ENCODE measurements at places on chromosomes 6 and 20. TPM values are rescaled to one million over a fixed set of nuclear protein-coding genes. Genes with fewer than 3 reads are reported as not detected.

LRRN4 gene
- total RNA-seq: 0.43 TPM

PBOV1 gene
- not detected for total RNA-seq

PPT2 gene
- 17.4 TPM for total RNA-seq

APOBEC2 gene
- total RNA-seq: not detected

TRIM31 gene
- total RNA-seq: 3.1 TPM

SLC22A16 gene
- not detected for total RNA-seq

RFX6 gene
- not detected for total RNA-seq

ZNF311 gene
- total RNA-seq: 2.8 TPM

CCN6 gene
- total RNA-seq: not detected

SPATS1 gene
- not detected for total RNA-seq

PACSIN1 gene
- 1.4 TPM for total RNA-seq

GRCh38 chr6:45959534-45960145 lies 56.0 kb downstream of the CLIC5 start:
- peak; percentile 24 for DNase-seq

DNA sequence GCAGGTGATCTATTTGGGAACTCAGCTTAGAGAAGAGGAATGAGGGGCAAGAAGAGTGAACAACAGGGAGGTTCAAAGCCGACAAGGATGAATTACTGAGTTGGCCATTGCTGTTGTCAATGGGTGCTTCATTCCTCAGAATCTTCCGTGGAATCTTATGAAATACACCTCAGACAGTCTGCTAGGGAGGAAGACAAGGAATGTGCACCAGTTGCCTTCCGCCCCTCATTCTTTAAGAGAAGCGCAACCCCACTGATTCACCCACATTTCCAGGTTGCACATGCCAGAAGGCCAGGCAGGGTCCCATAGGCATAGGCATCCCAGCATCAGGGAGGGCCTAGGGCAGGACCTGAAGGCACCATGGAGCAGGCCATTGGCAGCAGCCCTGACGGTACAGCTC lies 127.5 kb upstream of the TNFAIP3 start:
- DNase-seq: no peak

DNA sequence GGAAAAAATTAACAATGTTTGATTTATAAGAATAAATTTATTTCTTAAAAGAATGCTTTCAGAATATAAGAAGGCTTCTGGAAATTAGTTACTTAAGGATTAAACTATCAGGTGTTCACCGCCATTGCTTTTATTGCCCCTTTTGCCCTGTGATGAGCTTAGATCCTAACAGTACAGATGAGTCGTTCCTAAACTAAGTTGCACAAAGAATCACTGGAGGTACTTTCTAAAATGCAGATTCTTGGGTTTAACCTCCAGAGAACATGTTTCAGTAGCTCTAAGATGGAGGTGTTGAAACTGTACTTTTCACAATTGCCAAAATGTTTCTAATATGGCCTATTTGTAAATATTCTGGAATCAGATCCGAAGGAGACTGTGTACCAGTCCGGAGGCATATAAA lies 211.9 kb downstream of the GMDS start:
- DNase-seq: no peak

DNA sequence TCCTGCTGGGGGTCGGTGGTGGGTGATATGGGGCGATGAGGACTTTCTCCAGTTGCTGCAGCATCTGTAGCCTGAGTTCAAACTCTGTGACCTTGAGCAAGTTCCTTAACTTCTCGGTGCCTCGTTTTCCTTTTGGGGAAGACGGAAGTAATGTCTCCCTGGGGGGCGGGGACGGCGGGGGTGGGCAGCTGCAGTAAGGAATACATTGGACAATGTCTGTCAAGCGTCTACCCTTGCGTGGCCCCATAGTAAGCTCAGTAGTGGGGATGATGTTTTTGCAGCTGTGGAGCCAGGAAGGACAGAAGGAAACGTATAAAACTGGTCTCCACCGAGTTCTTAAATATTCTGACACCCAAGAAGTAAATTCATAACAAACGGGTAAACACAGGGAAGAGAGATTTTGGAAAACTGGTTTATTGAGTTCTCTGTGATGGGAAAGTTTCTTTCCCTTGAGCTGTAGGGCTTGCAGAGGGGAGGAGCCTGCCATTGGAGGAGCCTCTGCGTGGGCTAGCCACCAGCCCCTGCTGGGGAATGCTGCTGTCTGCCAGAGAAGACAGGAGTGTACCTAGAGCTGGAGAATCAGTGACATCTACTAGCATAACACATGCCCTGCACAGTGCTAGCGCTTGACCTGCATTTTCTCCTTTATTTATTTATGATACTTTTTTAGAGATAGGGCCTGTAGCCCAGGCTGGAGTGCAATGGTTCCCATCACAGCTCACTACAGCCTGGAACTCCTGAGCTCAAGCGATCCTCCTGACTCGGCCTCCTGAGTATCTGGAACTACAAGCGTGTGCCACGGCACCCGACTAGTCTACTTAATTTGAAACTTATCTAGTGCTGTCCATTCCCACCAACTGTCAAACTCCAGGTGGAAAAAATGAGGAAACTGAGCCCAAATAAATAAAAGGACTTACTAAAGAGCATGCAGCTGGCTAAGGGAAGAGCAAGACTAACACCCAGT lies 1.2 kb upstream of the ACSS1 start:
- DNase-seq: no peak

DNA sequence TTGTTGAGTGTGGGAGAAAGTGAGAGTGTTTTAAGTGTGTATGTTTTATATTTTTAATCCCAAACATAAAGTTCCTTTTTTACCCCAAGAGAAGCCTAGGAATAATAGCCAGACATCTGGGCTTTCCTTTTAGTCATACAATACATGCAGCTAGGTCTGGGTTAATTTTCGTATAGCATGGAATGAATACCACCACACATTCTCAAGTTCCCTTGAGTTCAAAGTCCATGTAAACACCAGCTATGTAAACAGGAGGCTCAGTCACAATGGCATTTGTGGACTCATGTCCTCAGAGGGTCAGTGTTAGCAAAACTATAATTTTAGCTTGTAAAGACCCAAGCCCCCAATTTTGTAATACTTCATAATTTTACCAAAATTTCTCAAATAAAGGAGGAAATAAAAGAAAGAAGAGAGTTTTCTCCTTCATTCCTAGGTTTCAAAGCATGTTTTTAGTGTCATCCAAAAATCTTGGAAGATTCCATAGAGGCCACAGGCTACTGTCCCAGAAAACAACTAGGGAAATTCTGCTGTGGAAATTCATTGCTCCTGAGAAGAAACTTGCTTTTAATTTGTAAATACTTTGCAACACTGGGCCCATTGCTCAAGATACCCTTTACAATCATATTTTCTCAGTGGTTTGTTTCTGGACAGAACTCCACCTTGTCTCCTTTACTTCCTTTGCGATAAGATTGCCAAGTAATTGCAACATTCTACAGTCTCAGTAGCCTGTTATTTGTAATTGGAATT lies 671.2 kb downstream of the COL12A1 start:
- peak; percentile 38 for DNase-seq

- DNase-seq: peak; percentile 11
Measured at GRCh38 chr6:143449714-143450452, 612 bp downstream of the ADAT2 start.

GRCh38 chr6:63805808-63806572 lies 170.4 kb downstream of the PHF3 start:
- no peak for DNase-seq

DNA sequence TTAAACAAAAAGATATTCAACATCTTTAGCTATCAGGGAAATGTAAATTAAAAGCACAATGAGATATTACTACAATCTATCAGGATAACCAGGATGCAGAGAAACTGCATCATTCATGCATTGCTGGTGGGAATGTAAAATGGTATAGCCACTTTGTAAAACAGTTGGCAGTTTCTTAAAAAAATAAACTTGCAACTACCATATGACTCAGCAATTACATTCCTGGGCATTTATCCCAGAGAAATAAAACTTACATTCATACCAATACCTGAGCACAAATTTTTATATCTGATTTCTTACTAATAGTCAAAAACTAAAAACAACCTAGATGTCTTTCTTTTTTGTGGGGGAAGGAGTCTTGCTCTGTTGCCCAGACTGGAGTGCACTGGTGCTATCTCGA lies 190.3 kb upstream of the TAB2 start:
- DNase-seq: no peak

DNA sequence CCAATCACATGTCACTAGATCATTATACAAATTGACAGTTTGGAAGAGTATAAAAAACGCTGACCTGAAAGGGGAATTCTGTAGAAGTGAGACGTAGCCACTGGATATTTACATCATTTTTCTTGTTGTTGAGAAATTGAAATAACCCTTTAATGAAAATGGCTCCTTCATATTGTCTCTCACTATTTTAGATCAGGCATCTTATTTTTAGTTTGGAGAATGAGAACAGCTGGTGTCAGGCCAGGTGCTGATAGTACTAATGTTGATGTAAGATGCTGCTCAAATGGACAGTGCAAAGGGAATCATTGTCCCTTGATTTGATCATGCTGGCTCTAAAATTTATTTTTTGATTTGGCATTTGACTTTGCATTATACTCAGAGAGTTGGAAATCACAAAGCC lies 17.4 kb downstream of the NKAIN2 start:
- no peak for DNase-seq

DNA sequence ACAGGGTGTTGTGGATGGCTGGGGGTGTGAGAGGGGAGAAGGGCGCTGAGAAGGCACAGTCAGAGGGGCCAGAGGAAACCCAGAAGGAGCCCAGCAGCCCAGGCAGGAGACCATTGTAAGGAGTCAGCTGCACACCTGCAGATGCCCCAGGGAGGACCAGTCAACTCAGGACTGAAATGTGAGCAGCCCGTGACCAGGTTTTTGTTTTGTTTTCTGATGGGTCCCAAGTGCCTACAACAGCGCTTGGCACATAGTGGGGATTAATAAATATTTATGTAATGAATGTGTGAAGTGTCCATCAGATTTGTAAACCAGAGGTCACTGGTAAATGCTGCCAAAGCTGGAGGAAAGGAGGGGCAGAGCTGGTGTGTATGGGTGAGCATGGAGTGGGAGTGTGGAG lies 30.2 kb downstream of the TRAM2 start:
- DNase-seq: no peak

- DNase-seq: no peak
Measured at GRCh38 chr20:56932575-56933330, 303.6 kb downstream of the TFAP2C start.

Measured in mucosa of gallbladder (tissue), 1 donor.